ENCODE measurements at places on chromosomes 2 and 18.
A peak's percentile ranks its signal among the peaks of the same experiment; 100 is the strongest.

DNA sequence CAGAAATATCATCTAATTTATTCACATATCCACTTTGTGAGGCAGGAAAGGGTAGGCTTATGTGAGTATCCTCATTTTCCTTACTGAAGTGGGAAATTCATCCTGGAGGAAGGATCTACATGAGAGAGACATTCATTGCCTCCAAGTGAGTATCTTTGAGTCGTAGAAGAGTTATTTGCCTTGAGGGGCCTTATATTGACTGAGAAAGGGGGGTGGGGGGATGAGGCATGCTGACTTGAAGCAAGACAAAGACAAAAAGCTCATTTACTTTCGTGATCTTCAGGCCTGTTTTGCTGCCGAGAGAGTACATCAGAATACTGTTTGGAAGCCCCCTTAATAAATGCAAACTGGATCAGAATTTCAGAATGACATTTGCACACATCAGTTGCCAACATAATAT, 17.6 kb upstream of the NEDD4L start:
- DNase-seq: no peak

GRCh38 chr2:187157046-187157445, 291.0 kb downstream of the CALCRL start:
- no peak for DNase-seq

DNA sequence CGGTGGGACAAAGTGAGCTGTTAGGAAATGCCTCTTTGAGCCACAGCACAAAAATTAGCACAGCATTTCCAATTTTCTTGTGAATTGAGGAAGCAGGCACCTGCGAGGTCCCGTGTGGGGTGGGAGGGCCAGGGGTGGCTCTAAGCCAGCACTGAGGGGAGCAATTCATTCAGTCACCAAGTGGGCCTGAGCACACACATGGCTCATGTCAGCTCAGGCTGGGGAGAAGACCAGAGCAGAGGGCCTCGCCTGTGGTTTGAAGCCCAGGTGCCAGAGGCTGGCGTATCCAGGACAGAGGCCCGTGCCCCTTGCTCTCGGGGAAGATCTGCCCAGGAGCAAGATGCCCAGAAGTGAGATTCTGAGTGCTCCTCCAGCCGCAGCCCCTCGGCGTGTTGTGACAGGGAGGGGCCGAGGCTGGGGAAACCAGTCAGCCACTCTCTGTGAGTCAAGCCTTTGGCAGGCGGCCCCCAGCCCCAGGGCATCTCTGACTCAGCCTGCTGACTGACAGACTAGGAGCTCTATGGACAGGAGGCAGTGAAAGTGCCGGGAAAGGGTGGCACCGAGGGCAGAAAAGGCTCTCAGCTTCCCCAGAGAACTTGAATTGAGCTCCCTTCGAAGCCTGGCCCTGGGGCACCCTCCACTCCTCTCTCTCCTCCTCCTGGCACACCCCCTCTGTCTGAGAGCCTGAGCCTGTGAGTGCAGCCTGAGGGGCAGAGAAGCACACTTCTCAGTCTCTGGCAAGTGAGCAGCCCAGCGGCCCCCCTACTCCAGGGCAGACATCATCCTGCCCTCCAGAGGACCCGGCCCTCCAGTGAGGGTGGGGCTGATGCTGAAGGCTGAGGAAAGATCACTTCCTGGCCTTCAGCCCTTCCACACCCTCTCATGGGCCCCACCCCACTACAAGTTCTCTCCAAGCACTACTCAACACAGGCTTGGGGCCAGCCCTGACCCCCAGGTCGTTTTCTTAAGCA, 32.3 kb downstream of the CYP26B1 start:
- DNase-seq: no peak

DNA sequence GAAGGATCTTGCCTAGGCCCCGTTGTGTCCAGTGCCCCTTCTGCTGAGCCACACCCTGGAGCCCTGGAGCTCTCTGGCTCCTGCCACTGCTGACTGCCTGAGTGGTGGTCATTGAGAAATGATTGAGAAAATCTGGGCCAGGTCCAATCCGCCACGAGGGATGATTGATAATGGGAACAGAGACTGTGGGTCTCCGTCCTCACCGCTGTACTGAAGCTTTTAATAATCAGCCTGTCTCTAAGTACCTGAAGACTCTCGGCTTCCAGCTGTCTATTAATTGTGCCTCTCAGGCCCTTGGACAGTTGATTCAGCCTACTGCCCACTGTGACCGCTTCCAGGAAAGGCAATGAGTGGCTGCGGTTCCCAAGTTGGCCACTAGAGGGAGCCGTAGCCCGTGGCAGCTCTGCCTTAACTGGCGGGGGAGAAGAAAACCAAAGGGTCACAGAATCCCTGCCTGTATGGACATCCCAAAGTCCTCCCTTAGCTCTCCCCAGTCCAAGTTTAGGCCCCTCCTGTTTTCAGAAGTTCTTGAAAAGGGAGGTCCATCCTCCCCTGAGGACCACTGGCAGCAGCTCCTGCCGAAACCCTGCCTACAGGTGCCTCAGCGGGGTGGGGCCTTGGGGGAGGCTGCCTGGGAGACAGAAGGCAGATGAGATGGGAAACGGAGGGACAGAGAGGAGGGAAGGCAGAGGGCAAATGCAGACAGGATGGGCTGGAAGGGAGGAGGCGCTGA, 213.6 kb downstream of the TNS1 start:
- peak; percentile 69 for DNase-seq

- no peak for DNase-seq
These were observed 151.1 kb upstream of the MEIS1 start for GRCh38 chr2:66283787-66284186.

DNA sequence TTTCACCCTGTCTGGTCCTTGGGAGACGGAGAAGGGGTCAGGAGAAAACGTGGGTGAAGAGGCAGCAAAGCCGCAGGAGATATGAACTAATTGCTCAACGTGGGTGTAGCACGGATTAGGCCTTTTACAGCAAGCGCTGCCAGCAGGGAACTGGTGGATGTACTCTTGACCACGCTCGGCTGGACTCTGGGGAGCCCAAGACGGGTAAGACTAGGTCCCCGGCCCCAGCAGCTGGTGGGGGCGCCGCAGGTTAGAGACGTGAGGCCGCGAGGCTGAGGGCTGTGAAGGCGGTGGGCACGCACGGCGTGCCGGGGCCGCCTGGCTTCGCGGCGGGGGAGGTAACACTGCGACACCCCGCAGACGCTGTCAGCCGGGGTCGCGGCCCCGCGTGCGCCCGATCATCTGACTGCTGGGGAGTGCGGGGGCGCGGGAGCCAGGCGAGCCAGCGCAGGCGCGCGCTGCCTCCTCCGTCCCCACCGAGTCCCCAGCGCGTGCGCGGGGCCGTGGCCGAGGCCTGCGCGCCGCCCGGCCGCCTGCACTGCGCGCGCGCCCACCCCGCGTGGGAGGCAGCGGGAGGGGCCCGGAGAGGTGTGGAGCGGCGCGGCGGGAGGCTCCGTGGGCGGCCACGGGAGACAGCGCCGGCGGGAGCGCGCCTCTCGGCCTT, at the start of gene CLIP4:
Gene CLIP4, plus strand, starts transcription at position 470 of the 664 bp plus-strand sequence. CDS start 5,974 bp downstream, outside the sequence.
- DNase-seq: peak; percentile 52

DNA sequence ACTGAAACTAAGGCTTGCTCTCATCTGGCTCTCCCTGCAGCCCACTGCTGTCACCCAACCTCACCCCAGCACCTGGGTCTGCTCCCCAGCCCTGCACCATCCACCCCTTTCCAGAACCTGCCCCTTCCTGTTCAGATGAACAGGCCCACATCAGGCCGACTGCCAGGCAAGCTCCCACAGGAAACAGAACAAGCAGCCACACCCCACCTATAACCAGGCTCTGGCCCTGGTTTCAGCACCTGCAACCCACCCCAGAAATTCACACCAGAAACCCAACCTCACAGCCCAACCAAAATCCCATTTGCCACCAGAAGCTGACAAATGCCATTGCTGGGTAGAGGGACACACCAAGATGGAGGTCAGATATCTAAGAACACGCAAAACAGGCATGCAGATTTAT, 159.2 kb upstream of the ID2 start:
- DNase-seq: no peak

GRCh38 chr18:49098386-49098785, 147.6 kb upstream of the SMAD7 start:
- DNase-seq: no peak

- DNase-seq: no peak
These were observed 94.0 kb upstream of the STON1 start for GRCh38 chr2:48435909-48436308.

GRCh38 chr18:31721601-31722000, 37.2 kb upstream of the B4GALT6 start:
- no peak for DNase-seq

DNA sequence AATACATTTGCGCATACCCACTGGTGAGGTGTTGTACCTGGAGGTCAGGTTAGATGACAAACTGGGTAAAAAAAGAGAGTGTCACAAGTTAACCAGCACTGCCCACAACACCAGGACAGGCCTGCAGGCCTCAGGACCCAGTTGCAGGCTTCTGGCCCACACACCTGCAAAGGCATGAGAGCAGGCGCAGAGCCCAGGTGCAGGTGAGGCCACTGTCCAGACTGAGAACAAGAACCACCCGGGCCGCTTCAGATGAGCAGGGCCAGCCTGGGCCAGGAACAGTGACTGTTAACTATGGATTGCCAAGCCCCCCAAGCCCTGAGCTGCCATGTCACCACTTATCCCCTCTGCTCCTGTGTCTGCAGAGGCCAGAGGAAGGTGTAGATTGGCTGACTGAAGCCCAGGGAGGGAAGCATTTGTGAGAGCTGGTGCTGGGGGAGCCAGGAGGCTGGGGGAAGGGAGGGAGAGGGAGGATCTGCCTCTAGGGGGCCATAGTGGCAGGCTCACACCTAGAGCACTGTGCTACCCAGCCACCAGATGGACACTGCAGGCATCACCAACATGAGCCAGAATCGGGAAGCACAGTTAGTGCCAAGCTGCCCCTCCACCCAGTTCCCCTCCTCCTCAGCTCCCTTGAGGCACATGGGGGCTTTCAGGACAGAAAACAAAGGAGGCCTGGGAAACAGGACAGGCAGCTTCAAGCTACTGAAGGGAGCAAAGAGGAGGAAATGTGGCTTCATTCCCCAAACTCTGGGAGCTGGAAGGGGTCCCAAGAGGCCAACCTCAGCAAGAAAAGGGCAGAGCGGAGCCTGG, 35.4 kb downstream of the SFXN5 start:
- no peak for DNase-seq

Measured in stimulated activated CD4-positive, alpha-beta T cell treated with anti-CD3 and anti-CD28 coated beads, Interleukin-1b, Interleukin-23, amount 100 ng/mL, for 48 hours (primary cell).